HT-29 (cell line): ENCODE measurements at places on chromosomes 2 and 18. TPM values are rescaled to one million over a fixed set of nuclear protein-coding genes. Genes with fewer than 3 reads are reported as not detected.
A peak's percentile ranks its signal among the peaks of the same experiment; 100 is the strongest.

The GALNT3 gene
- total RNA-seq = 35.2 and 39.6 TPM in 2 replicates

The R3HDM1 gene
- 6.0 and 9.8 TPM in 2 replicates for total RNA-seq

The UGT1A5 gene
- total RNA-seq = 3.1 and 3.5 TPM in 2 replicates

The PSTPIP2 gene
- total RNA-seq = 0.13 TPM in 1 of 2 replicates, not detected in the other

The B4GALT6 gene
- total RNA-seq = 0.68 and 2.3 TPM in 2 replicates

The LAMA1 gene
- total RNA-seq = not detected in 2 replicates

The ALLC gene
- not detected in 2 replicates for total RNA-seq

The TANC1 gene
- total RNA-seq = 16.1 and 18.6 TPM in 2 replicates

The CFAP53 gene
- total RNA-seq = not detected in 2 replicates

The DAPL1 gene
- total RNA-seq = not detected in 2 replicates

GRCh38 chr2:20540587-20541293 lies 93.9 kb downstream of the RHOB start:
- DNase-seq = no peak

DNA sequence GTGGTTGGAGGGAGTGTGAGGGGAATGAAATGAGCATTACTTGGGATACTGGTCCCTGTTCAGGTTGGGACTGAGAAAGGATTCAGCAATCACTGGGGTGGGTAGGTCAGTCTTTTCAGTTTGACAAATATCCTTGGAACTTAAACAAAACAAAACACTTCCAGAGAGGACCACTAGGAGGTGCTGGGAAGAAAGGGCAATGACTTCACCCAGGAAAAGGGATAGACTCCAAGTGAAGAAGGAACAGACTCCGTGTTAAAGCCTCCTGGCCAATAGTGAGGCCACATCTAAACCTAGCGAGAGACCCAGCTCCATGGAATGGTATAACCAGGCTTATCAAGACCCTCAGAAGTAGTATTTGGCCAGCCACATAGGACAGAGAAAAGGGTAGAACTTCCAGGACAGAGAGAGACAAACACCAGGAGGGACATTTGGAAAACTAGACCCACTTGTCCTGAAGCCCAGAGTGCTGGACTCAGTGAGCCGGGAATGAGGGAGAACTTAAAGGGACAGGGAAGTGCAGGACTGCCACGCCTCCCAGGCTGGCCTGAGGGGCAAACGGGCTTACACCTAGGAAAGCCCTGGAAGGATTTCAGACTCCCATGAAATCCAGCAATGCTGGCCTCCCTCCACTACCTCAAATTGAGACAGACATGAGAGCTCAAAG lies 19.6 kb upstream of the KCNG3 start:
- peak; percentile 86 for DNase-seq

DNA sequence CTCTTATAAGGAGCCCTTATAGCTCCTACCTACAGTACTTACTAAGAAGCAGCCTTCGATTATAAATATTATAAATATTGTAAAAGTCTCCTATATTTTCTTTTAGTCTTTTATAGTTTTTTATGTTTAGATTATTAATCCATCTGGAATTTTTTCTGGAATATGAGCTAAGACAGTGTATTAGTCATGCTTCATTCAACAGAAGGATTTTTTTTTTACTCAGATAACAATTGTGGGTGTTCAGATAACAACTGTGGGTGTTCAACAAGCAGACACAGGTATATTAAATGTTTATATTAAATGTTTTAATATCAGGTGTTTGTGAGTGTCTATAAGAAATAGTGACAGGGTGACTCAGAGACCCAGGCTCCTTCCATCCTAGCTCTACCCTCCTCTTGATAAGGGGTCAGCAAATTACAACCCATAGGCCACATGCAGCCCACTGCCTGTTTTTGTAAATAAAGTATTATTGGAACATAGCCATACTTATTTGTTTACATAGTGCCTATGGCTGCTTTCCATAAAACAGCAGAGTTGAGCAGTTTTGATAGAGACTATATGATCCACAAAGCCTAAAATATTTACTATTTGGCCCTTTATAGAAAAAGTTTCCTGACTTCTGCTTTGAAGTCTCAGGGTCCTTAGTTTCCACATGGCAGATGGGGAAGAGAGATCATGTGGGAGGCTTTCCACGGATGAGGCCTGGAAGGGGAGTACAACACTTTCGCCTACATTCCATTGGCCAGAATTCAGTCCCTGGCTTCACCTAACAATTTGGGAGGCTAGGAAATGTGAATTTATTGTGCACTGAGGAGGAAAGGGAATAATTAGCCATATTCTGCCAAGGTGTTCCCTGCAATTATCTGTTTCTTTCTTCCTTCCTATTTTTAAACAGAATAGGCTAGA lies 4.3 kb upstream of the SPATS2L start:
- DNase-seq = no peak

DNA sequence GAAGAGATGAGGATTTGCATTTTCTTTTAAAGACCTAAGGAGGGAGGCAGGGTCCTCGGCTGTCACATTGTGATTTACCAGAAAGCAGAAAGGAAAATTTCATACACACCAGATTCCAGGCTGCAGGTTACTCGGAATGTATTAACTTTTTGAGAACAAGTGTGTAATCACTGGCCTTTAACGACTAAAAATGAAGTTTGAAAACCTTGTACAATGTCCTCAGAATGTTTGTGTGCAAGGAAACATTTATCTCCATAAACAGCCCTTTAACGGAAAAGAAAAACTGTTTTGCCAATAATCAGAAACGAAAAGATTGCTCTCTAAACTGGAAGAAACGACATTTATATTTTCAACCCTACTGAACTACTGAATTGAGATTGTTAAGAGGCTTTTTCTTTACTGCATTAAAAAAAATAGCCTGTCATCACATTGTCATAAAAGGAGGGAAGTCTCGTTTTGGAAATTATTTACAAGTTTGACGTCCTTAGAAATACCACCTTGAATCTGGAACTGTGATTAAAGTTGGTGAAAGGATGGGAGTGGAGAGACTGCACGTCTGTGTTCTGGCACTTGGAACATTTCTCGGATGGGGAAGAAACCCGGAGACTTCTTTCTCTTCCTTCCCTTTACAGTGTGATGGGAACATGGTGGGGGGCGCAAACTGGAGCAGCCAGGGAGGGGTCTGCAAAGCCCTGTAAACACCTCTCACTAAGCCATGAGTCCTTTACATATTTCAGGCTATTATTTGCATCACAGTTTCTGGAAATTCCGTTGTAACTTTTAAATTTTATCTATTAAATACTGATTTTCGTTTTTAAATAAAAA lies 134.1 kb upstream of the SIX3 start:
- no peak for DNase-seq

- DNase-seq = no peak
Measured at GRCh38 chr18:50820901-50821520, 1.2 kb upstream of the MRO start.

DNA sequence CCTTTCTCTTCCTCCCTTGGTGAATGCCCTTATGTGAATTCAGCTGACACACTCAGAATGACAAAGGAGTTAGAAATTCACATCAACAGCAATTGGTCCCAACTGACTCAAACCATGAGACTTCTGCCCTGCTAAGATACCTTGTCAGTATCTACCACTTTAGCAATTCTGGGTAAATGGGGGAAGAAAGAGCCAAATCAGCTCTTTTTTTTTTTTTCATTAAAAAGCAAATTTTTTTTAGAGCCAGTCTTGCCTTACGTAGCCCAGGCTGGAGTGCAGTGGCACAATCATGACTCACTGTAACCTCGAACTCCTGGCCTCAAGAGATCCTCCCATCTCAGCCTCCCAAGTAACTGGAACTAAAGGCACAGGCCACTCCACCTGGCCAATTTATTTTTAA lies 1.7 kb upstream of the PPP4R1 start:
- no peak for DNase-seq

GRCh38 chr2:83613178-83613577 lies 845.9 kb downstream of the SUCLG1 start:
- DNase-seq = no peak

- DNase-seq = no peak
Measured at GRCh38 chr2:179538406-179539123, 273.9 kb upstream of the SESTD1 start.

- no peak for DNase-seq
Measured at GRCh38 chr2:148483665-148484064, 160.9 kb upstream of the EPC2 start.

DNA sequence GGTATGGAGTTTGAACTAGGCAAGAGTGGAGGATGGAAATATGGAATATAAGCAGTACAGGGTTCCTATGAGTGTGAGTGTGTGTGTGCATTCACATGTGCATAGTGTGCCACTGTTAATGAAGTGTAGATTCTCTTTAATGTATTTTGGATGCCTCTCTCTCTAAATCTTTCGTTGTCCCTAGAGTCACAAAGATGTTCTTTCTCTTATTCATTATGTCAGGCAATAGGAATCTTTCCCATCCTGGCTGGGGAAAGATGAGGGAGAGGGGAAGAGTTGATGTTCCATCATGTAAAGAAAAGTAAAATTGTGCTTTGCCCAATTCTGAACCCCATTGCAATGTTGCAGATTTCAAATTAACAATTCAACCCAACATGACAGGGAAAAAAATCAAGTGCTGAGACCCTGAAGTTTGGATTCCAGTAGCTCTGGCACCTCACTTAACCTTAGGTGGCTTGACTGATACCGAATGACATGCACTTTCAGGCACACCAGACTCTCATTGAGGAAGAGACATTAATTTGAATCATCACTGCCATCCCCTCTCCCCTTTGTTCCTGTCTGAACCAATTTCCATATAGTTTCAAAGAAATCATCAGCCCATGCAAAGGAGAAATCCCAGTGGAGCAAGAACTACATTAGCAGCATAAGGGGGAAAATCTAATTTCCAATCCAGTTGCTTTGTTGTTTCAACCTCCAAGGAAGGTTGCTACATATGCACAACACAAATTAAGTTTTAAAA lies 28.0 kb downstream of the KLF7 start:
- no peak for DNase-seq

DNA sequence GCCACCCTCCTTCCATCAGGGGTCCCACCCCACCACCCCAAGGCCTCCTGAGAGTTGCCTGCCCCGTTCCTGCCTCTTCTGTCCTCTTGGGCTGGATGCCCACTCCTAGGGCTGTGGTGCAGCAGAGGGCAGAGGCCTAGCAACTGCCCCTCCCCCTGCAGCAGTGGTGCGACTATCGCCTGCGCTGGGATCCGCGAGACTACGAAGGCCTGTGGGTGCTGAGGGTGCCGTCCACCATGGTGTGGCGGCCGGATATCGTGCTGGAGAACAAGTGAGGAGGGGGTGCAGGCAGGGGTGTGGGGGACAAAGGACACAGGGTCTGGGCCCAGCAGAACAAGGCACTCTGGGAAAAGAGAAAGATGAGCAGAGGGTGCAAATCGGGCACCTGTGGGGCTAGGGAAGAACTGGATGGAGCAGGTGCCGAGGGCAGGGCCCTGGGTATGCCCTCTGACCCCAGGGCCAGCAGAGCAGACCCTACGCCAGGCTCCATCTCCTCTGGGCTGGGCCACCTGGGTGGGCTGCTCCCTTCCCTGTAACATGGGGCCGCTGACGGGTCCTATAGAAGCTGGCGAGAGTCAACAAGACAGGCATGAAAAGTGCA lies 1.0 kb downstream of the CHRNG start:
- DNase-seq = no peak

GRCh38 chr2:240358821-240359397 lies 76.6 kb upstream of the GPC1 start:
- DNase-seq = no peak

DNA sequence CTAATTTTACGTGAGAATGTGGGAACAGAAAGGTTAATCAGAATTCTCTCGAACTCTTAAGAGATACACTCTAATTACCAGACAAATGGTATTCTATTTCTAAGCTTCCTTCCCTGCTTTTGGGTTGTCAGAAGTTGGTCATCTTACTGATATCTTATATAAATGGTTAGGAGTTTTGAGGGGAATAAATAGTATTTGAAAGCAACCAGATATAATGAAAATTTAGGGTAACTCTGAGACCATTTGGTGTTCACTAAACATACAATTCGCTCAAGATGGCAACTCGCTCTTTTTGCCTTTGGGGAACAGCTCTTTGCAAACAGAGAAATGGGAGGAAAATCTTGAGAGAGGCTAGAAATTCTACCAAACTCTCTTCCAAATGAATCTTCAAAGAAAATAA lies 250.9 kb downstream of the TCF4 start:
- DNase-seq = no peak

GRCh38 chr18:55906536-55906935 lies 318.5 kb upstream of the TCF4 start:
- no peak for DNase-seq

DNA sequence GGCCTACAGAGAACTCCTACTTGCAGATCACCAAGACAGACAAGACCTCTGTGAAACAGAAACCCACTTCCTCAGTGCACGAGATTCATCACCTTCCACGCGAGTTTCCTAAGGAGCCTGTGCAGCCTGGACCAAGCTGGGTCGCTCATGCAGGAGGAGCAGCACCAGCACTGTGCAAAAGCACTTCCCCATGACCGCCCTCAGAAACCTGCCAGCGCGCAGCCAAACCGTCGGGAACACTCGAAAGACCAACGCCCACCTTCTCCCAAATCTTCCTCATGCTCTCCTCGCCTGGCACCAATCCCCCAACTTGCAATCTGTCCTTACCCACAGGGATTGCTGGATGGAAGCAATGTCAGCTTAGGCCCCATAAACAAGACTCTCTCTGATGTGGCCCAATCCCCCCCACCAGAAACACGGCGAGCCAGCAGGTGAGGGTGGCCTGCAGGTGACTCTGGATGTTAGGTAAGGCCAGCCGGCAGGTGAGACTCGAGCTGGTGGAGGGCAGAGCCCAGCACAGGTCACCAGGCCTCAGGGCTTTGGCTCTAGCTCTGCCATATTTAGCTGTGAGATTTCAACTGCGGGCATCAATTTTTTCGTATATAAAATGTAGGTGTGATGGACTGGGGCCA lies 69.4 kb downstream of the PXDN start:
- no peak for DNase-seq

DNA sequence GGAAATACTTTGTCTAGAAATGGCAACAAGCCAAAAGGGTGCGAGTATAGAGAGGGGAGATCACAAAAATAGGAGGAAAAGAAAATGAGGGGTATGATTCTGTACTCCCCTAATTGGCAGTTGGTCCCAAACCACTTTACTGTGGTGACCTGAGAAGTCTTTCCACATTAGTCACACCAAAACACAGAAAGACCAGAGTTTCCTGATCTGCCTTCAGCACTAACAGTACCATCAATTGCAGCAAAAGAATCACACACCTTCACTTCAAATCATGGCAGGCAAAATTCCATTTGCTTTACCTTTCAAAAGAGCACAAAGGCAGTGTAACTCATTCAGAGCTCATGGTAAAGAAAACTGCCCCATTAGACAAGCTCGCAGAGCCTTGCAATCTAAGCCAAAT lies 86.8 kb downstream of the ALK start:
- no peak for DNase-seq

- no peak for DNase-seq
Measured at GRCh38 chr2:197647961-197648690, 27.3 kb downstream of the RFTN2 start.

DNA sequence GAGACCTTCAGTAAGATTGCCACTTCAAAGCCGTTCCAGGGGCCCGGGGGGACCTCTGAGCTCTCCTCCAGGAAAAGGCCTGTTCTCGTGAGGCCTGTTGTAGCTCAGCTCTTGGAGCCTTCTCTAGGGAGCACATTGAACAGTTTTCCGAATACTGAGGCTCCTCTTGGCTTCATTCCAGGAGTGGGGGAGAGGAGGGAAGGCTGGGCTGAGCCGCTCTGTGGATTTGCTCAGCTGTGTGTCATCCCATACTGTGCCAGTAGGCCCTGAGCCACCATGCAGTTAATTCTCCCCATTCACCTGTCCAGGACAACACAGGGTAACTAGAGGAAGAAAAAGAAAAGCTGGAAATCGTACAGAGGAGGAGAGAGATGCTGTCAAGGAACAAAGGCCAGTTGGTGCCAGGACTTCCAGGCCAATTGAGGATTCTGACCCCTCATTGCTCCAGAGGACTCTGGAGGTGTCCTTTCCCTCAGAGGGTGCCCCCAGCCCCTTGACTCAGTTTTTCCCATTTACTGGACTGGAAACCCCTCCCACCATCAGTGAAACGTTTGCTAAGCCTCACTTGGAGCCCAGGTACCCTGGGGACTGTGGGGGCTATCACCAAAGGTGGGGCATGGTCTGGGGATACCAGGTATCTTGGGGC lies 41.4 kb downstream of the HS1BP3 start:
- peak; percentile 49 for DNase-seq
